ENCODE measurements at places on chromosomes 5 and 9. TPM values are rescaled to one million over a fixed set of nuclear protein-coding genes. Genes with fewer than 3 reads are reported as not detected.
A peak's percentile ranks its signal among the peaks of the same experiment; 100 is the strongest.

DNA sequence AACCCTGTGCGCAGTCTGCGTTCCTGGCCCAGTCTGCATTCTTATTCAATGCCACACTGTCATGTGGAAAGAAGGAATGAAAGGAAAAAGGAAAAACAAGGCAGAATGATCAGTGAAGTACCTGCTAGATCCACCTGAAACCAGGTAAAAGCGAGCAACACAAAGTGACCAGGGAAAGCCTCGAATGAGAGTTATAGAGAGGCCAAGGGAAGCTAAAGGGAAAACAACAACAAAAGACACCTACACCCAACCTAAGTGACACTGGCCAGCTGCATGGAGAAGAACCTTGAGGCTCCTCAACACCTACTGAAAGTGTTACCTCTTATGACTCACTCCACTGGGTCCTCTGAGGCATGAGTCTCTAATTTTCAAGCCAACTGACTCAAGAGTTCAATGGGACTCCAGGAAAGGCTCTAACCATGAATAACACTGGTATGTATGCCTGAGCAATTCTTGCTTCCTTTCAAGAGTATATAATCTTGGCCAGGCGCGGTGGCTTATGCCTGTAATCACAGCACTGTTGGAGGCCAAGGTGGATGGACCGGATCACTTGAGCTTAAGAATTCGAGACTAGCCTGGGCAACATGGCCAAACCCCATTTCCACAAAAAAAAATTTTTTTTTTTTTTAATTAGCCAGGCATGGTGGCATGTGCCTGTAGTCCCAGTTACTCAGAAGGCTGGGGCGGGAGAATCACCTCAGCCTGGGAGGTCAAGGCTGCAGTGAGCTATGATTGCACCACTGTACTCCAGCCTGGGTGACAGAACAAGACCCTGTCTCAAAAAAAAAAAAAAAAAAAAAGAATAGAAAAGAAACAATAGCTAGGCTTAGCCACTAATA, 29.0 kb downstream of the MTMR12 start:
- no peak for DNase-seq
- H3K4me3 ChIP-seq: no peak overlapping the region
- peak overlapping the region; percentile 50 for H3K27ac ChIP-seq
- H3K4me1 ChIP-seq: no peaks in the 10 kb centered on the region
- no peaks in the 10 kb centered on the region for H3K36me3 ChIP-seq

DNA sequence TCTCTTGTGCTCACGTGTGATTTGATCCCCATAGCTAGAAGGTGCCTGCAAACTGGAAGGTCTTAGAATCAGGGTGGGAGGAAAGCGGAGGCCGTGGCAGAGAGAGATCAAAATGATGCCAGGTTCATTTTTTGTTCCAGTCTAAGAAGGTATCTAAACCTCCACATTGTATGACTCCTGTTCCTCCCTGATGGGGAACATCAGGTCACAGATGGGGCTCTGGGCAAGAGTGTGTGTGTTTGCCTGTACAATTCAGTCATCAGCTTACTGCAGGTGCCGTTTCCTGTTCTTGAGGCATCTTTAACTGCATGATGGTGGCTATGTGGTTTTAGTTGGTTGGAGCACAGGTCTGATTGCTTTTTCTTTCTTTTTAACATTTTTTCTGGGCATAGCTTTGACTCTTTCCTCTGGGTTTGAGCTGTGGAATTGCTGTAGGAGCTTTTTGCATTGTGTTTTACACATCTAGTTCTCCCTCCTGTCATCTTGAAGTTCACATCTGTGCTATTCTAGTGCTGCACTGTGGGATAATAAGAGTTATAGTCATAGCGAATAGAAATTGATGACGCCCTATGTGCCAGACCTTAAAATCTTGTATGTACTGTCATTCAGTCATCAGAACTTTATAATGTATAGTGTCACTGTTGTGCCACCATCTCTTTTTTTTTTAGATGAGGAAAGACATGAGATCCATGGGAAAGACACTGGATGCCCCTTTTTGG, 30.8 kb downstream of the ARHGAP26 start:
- H3K4me1 ChIP-seq: peaks cover 4% of the 10 kb centered on the region
- H3K27me3 ChIP-seq: no peaks in the 10 kb centered on the region
- DNase-seq: no peak
- H3K27ac ChIP-seq: no peak overlapping the region
- H3K4me3 ChIP-seq: no peak overlapping the region

DNA sequence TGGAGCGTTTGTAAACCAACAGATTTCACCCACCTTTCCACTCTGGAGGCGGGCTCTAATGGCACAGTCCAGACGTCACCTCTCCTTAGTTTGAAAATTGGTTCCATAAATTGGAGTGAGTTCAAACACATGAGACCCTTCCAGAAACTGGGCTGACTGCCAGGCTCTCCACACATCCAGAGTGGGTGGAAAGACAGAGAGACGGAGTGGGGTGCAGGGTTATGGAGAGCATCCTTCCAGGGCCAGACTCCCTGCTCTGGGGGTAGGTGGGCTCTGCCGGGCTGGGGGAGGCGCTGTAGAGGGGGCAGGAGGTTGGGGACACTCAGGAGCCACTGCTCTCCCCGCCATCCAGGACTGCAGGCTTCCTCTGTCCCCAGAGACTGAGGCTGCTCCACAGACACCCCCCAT, 104.7 kb upstream of the PHYKPL start:
- H3K27ac ChIP-seq: no peak overlapping the region
- no peaks in the 10 kb centered on the region for H3K36me3 ChIP-seq
- H3K4me3 ChIP-seq: no peak overlapping the region
- H3K4me1 ChIP-seq: no peaks in the 10 kb centered on the region
- H3K27me3 ChIP-seq: no peaks in the 10 kb centered on the region

The ST8SIA4 gene
- total RNA-seq: 2.6 TPM

GRCh38 chr9:10704720-10705119, 91.9 kb upstream of the PTPRD start:
- no peaks in the 10 kb centered on the region for H3K4me1 ChIP-seq
- H3K36me3 ChIP-seq: no peaks in the 10 kb centered on the region
- H3K4me3 ChIP-seq: no peak overlapping the region
- H3K27me3 ChIP-seq: no peaks in the 10 kb centered on the region
- no peak for DNase-seq
- H3K27ac ChIP-seq: no peak overlapping the region

The LCN15 gene
- total RNA-seq: not detected

GRCh38 chr5:135426102-135427082, 20.8 kb downstream of the DCANP1 start:
- H3K27ac ChIP-seq: no peak overlapping the region
- H3K4me1 ChIP-seq: no peaks in the 10 kb centered on the region
- no peak for DNase-seq
- H3K4me3 ChIP-seq: no peak overlapping the region
- no peaks in the 10 kb centered on the region for H3K36me3 ChIP-seq

GRCh38 chr5:58188262-58188651, 271.6 kb downstream of the PLK2 start:
- H3K4me3 ChIP-seq: no peak overlapping the region
- no peak overlapping the region for H3K27ac ChIP-seq
- no peaks in the 10 kb centered on the region for H3K36me3 ChIP-seq
- no peak for DNase-seq
- no peaks in the 10 kb centered on the region for H3K27me3 ChIP-seq
- no peaks in the 10 kb centered on the region for H3K4me1 ChIP-seq

- H3K27me3 ChIP-seq: no peaks in the 10 kb centered on the region
- no peak for DNase-seq
- no peak overlapping the region for H3K4me3 ChIP-seq
- H3K4me1 ChIP-seq: no peaks in the 10 kb centered on the region
- H3K36me3 ChIP-seq: no peaks in the 10 kb centered on the region
Observed at GRCh38 chr5:17316970-17317459, 99.6 kb downstream of the BASP1 start.

The DRD1 gene
- total RNA-seq: 0.33 TPM

DNA sequence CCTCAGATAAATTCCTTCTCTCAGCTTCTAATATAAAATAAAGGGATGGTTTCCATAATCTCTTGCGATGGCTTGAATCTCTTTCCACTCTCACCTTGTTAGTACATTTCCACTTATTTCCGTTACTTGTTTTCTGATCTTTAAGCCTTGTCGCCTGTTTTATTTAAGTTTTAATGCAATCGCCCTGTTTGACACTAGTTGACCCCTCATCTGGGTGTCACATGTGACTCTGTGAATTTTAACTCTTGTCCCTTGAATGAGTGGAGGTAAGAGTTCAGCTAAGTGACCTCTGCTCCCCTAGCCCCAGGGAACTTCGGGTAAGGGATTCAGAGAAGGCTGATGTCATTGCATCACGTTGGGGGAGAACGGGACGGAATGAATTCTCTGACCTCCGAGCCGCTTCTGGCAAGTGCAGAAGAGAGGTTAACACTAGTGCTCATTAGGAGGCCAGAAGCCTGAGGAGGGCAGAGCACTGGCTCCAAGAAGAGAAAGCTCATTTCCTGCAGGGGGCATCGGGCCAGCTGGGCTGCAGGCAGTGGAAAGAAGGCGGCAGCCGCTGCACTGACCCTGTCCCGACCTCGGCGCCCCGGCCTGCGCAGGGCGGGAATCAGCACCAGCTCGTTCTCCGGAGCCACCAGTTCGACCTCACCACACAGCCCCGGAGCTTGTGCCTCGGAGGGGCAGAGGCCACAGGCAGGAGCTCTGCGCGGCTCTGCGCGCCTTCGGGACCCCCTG, 569 bp downstream of the HINT2 start:
- DNase-seq: peak; percentile 47
- H3K4me1 ChIP-seq: peaks cover 7% of the 10 kb centered on the region
- H3K27ac ChIP-seq: peak overlapping the region; percentile 97
- no peaks in the 10 kb centered on the region for H3K36me3 ChIP-seq
- no peaks in the 10 kb centered on the region for H3K27me3 ChIP-seq
- H3K4me3 ChIP-seq: peak overlapping the region; percentile 92

GRCh38 chr5:39570403-39571027, 145.7 kb upstream of the DAB2 start:
- no peaks in the 10 kb centered on the region for H3K4me1 ChIP-seq
- no peak overlapping the region for H3K27ac ChIP-seq
- no peaks in the 10 kb centered on the region for H3K27me3 ChIP-seq
- H3K36me3 ChIP-seq: no peaks in the 10 kb centered on the region

The SHISAL2B gene
- total RNA-seq: not detected

DNA sequence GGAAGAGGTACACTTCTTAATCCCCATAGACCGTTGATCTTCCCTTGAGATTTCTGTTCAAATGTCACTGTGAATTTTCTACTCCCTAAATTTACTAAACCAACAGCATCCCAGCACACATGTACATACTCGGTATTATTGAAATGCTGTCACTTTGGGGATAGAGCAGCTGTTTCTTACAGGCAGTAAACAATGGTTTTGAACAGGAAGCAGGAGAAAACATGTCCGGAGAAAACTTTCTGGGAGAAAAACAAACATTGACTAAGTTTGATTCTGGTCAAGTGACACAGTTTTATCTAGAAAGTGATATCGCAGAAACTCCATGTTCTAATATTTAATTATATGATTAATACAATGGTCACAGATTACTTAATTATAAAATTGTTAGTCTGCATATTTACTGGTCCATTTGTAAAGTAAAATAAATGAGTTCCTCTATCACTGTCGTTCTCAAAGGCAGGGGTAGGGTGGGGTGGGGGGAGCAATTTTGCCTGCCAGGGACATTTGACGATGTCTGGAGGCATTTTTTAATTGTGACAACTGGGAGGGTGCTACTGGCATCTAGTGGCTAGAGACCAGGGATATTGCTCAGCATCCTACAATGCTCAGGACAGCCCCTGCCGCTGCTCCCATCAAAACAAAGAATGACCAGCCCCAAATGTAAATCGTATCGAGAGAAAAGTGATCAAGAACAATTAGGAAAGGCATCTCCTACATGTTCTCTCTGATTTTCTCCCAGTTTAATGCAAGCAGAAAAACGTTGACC, 12.2 kb downstream of the TAS2R1 start:
- H3K36me3 ChIP-seq: no peaks in the 10 kb centered on the region
- no peaks in the 10 kb centered on the region for H3K27me3 ChIP-seq
- H3K4me3 ChIP-seq: no peak overlapping the region

The GRAMD2B gene
- 206 TPM for total RNA-seq

Measured in breast epithelium (tissue), 4 donors.